ENCODE measurements at places on chromosomes 6 and 20. TPM values are rescaled to one million over a fixed set of nuclear protein-coding genes. Genes with fewer than 3 reads are reported as not detected.

DNA sequence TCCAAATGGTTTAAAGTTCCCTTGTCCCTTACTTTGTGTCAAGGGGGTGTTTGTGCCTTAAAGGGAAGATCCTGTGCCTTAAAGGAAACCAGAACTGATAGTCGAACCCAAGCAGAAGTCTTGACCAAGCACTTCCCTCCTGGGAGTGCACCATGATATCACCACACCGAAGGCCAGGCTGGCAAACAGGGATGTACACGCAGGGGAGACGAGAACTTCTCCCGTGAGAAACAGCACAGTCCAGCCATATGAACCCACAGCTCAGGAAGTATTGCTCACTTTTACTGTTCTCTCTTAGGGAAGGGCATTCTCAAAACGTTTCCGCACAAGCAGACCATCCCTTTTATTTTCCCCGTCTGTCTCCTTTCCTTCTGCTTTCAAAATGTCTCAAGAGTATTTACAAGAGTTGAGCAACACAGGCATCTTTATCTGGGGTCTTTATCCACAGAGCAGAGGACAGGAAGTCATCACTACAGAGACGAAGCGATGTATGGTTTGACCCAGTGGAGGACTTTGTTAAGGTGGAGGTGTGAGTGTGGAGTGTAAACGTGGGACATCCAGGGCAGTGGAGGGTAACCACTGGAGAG lies 12.8 kb upstream of the SERPINB1 start:
- no peaks in the 10 kb centered on the region for H3K27me3 ChIP-seq
- peak overlapping the region; percentile 35 for H3K4me3 ChIP-seq
- H3K27ac ChIP-seq: peak overlapping the region; percentile 63
- no peaks in the 10 kb centered on the region for H3K36me3 ChIP-seq

DNA sequence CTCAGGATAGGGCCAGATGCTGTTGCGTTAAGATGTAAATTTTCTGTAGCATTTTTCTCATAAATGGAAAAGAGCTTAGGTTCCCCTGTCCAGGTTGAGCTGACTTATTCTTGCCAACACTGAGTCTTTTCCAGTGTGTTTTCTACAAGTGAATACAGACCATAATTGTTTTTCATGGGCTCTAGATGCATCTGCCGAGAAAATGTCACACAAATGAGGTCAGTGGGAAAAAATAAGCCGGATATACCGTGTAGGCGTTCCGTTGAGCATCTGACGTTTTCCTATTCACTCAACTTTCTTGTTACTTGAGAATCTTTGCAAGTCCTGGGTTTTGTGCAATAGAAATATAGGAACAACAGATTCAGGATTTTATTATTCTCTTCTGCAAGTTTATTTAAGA lies 582.9 kb upstream of the CDH4 start:
- no peak overlapping the region for H3K4me3 ChIP-seq
- no peaks in the 10 kb centered on the region for H3K36me3 ChIP-seq
- H3K4me1 ChIP-seq: no peaks in the 10 kb centered on the region
- no peaks in the 10 kb centered on the region for H3K27me3 ChIP-seq
- no peak overlapping the region for H3K27ac ChIP-seq

DNA sequence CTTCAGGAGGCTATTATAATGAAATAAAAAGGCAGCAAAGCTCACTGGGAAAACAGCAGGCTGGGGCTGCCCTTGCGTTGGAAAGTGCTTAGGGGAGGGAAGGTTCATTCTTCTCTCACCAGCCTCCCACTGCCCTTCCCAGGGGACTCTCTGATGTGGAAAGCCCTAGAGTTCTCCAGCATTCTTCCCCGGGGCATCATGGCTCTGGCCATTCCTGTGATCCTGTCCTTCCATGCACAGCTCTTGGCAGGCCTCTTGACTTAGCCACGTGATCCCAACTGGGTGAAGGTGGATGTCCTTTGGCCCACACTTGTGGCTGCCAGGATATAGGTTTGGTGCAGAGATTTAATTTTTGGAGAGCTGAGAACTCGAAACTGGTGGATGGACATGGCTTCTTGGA lies 58.0 kb upstream of the ZNF831 start:
- no peak for DNase-seq
- no peaks in the 10 kb centered on the region for H3K4me1 ChIP-seq
- no peaks in the 10 kb centered on the region for H3K27me3 ChIP-seq
- H3K27ac ChIP-seq: no peak overlapping the region
- H3K36me3 ChIP-seq: no peaks in the 10 kb centered on the region
- H3K4me3 ChIP-seq: no peak overlapping the region

The HLA-DQB2 gene
- total RNA-seq: 4.7 TPM

The HUS1B gene
- total RNA-seq: 0.98 TPM

Measured in vagina (tissue), 2 donors.